ENCODE measurements at places on chromosomes 2 and 18.

- no peak for DNase-seq
Measured at GRCh38 chr2:11387843-11388242, 43.4 kb upstream of the ROCK2 start.

GRCh38 chr2:124524155-124524915, 499.2 kb downstream of the CNTNAP5 start:
- no peak for DNase-seq

GRCh38 chr2:17752892-17753802, 463 bp downstream of the SMC6 start:
- no peak for DNase-seq

DNA sequence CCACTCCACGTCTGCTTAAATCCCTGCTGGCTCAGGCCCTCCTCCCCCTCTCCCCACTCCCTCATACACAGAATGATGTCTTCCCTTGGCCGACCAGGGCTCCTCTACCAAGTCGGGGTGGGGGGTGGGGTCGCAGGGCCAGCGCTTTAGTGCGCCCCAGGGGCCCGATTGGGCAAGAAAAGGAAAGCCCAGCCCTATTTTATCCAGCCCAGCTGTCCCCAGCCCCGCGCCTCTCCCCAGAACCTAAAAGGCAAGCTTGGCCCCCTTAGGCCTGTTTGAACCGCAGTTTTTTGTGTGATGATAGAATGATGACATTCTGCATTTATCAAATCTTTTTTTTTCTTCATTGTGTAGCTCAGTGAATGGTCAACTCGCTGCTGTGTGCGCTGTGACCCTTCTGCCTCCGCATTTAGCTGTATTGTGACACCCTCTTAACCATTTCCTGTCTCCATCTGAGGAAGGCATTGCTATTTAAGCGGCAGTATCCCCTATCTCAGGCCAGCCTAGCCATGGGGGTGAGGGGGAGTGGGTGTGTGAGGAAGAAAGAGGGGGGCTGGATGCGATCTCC, 231.4 kb downstream of the HAUS1 start:
- no peak for DNase-seq

GRCh38 chr2:8861797-8862196, 24.4 kb upstream of the KIDINS220 start:
- no peak for DNase-seq

GRCh38 chr2:175063741-175064140, 58.6 kb upstream of the CHN1 start:
- DNase-seq = no peak

DNA sequence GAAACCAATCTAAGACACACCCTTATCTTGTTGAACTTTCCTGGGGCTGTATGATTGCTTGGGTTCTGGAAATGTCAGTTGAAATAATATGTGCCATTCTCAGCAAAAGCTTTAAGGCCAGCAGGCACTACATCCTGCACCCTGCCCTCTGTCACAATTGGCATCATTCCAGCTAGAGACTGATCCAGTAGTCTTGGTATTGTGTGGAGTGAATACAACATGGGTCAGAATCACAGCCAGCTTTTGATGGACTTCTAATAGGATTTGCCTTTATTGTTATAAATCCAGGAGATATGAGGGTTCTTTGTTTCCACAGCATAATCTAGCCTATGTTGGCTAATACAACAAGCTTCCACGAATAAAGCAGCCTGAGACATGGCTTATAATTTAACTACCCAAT, 617.0 kb upstream of the CDH2 start:
- no peak for DNase-seq

DNA sequence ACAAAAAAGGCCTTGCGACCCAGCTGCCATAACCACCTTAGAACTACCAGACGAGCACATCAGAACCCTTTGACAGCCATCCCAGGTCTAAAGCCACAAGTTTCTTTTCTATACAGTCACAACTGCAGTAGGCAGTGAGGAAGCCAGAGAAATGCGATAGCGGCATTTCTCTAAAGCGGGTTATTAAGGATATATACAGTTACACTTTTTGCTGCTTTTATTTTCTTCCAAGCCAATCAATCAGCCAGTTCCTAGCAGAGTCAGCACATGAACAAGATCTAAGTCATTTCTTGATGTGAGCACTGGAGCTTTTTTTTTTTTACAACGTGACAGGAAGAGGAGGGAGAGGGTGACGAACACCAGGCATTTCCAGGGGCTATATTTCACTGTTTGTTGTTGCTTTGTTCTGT, 48.8 kb downstream of the FEZ2 start:
- no peak for DNase-seq

DNA sequence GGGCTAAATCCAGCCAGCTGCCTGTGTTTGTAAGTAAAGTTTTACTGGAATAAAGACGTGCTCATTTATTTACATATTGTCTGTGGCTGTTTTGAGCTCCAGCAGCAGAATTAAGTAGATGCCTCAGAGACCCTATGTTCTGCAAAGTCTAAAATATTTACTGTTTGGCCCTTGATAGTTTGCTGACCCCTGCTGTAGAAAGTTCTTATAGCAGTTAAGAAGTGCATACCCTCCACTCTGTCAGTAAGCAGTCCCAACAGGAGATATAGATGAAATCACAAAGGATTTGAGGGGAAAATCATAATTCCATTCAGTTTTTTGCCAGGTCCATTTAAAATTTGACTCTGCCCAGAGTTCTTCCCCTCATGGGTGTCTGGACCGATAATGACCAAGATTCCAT, 50.1 kb upstream of the ITM2C start:
- no peak for DNase-seq

DNA sequence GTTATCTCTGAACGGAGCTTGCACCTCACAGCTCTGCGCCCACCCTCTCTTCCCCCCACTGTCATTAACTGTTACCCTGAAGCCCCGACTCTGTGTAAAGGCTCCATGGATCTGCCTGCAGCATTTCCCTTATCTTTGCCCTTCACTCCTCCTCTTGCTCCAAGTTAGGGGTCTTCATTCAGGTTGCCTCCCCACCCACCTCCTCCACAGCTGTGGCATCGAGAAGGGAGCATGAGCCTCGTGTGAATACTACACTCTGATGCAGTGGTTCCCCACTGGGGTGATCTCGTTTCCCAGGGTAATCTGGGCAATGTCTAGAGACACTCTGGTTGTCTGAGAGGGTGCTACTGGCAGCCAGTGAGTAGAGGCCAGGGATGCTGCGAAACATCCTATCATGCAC, 51.4 kb downstream of the REEP1 start:
- DNase-seq = no peak

DNA sequence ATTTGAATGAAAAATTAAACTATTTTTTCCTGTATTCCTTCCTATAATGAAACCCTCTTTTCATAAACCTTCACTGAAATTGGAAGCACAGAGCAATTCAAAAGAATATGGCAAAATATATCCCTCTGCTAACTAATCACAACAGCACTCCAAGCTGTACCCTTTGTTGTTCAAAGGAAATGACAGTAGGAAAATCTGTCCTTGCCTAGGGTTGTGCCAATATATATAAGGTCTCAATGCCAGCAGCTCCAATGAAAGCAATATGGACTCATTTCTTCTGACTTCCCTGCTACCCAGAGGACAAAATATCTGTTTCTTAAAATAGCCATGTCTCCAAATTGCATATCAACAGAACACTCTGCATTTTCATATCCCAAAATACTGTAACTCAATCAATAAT, 373.9 kb upstream of the MC4R start:
- no peak for DNase-seq

- DNase-seq = peak; percentile 64
Measured at GRCh38 chr18:8696749-8697211, 8.6 kb upstream of the MTCL1 start.

DNA sequence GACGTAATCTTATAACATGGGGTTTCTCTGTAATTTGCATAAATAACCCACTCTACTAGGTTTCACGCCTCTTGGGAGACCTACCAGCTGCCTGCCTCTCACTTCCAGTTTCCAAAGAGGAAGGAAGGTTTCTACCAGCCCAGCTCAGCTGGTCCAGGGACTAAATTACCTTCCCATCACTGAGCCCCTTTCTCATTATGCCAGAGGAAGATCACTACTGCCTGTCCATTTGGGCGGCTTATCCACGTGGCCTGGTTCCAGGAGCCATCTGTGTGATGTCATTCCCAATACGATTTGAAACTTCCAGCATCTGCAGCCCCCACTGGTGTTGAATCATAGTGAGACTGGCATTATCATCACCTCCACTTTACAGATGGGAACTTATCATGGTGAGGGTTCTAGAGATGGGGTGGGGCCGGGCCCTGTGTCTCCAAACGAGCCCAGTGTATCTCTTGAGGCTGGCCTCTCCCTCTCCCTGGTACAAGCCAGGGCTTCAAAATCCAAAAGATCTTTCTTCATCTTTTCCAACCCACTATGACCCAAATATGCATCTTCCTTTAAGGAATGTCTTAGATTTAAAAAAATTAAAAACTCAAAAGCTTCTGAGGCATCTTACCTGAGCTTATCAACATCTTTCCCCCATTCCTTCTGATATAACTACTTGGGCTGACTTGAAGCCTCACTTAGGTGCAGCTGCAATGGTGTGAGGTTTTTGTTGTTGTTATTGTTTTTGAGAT, 140.8 kb downstream of the DDX1 start:
- DNase-seq = no peak

DNA sequence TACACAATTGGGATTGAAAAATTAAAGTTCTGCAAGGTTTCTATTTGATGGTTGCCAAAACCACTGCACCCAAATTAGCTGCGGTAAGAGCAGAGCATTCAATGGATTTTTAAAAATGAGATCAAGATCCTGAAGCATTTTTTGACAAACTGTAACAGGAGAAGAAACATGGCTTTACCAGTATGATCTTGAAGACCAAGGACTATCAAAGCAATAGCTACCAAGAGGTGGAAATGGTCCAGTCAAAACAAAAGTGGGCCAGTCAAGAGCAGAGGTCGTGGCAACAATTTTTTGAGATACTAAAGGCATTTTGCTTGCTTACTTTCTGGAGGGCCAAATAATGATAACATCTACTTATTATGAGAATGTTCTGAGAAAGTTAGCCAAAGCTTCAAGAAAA, 186.8 kb downstream of the RDH14 start:
- DNase-seq = no peak

DNA sequence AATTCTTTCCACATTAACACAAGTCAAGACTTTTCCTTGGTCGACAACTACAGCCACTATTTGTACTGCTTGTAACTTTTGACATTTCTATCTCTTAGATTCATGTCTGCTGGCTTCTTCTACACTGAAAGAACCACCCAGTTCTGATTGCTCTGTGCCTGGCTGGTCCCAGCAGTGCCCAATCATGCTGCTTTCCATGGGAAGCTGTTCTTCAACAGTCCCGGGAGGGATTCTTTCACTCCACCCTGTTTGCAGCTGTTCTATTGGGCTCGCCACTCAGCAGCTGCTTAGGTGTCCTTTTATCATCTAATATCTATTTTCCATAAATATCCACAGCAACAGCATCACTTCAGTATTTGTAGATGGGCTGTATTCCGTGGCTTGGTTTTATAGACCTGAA, 471.1 kb upstream of the SMIM21 start:
- no peak for DNase-seq

GRCh38 chr2:176784633-176785200, 427.9 kb upstream of the HNRNPA3 start:
- no peak for DNase-seq

DNA sequence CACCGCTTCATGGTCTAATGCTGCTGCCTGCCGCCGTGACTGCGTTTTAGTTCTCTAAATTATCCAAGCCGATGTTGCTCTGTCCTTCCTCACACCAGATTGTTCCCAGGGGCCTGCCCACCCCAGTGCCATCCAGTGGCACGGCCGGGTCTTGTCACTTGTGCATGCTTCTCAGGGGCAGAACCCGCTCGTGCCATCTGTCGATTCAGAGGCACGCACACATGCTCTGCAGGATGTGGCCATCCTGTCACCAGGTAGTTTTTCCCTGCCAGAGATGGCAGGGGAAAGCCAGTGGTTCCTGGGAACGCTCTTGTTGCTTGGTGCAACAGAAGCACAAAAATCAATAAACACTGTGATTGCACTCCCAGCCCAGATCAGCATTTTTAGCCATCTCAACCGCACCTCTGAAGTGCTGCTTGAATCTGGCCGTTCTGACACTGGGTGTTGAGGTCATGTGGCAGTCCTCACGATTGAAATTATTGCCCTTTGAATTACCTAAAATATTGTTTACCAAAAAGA, 119.6 kb upstream of the BOD1L2 start:
- DNase-seq = no peak

- DNase-seq = no peak
Measured at GRCh38 chr2:40030456-40030975, 251.5 kb upstream of the THUMPD2 start.

- DNase-seq = no peak
Measured at GRCh38 chr2:238743243-238744065, 104.4 kb upstream of the TWIST2 start.

DNA sequence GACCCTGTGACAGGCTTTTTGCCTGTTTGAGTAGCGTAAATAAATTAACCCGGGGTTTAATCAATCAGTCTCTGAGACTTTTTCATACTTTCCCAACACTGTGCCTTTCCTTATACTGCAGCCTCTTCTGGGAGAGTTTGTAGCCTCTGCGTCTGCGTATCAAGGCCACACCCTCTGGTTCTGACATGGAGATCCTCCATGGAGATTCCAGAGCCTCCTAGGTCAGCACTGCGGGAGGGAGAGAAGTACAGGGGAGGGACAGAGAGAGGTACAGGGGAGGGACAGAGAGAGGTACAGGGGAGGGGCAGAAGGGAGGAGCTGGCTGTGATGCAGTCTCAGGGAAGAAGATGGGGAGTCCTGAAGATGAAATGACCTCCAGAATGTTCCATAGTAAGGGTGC, 166.0 kb downstream of the ARL4C start:
- no peak for DNase-seq

DNA sequence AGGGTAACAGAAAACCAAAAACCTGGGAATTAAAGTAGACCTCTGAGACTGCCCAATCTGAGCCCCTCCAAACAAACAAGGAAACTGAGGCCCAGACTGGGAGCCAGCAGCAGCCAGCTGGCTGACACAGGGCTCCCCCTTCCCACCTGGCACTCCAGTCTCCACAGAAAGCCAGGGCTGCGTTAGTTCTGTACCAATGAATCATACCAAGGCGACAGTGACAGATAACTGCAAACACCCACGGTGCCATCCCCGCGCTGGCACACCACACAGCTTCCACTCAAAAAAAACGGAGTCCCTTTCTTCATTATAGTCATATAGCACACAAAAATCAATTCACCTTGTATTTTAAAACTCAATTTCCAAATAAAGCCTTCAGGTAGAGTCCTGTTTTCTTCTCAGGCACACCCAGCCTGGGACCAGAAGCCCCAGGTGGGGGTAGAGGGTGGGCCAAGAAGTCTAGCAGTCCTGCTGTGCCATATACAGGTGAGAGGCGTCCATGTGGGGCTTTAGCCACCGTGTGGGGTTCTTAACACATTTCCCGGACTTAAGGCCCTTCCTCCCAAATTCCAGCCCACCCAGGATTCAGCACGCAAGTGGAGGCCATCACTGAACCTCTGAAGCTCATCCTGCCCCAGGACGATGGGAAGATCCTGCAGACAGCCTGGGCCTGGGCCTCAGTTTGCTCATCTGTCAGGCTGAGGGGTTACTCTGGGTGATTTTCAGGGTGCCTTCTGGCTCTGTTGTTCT, 1.2 kb downstream of the PER2 start:
- DNase-seq = no peak

DNA sequence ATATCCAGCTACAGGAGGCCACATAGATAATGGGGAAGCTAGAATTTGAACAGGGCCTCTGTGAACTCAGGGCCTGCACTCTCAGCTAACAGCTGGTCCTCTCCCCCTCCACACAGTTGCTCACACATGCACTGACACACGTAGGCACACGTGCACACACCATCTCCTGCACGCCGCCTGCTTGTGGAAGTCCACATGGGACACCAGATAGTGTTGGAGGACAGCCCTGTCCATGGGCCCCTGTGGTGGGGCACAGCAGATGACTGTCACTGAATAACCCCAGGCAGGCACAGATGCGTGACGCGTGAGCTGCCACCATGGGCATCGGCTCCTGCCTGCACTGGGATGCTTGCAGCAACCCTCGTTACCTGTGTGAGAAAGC, 52.9 kb downstream of the ADI1 start:
- no peak for DNase-seq
